ENCODE measurements at places on chromosomes 1 and 21. TPM values are rescaled to one million over a fixed set of nuclear protein-coding genes. Genes with fewer than 3 reads are reported as not detected.
A peak's percentile ranks its signal among the peaks of the same experiment; 100 is the strongest.

- no peak overlapping the region for H3K4me3 ChIP-seq
- H3K27me3 ChIP-seq, result no peaks in the 10 kb centered on the region
Observed at GRCh38 chr1:119873135-119874015, 22.9 kb downstream of the ADAM30 start.

Gene HSD3B2
- total RNA-seq, result 6.7 TPM

- H3K27ac ChIP-seq, result peak overlapping the region; percentile 73
- peaks cover 4% of the 10 kb centered on the region for H3K4me1 ChIP-seq
- H3K27me3 ChIP-seq, result no peaks in the 10 kb centered on the region
- H3K36me3 ChIP-seq, result no peaks in the 10 kb centered on the region
- peak overlapping the region; percentile 70 for H3K4me3 ChIP-seq
Observed at GRCh38 chr1:173823781-173824314, 625 bp upstream of the DARS2 start.

Gene LMX1A
- not detected for total RNA-seq

Gene RGS13
- total RNA-seq, result not detected

Gene FOXE3
- total RNA-seq, result not detected

Gene KIF17
- 36.9 TPM for total RNA-seq

- H3K27ac ChIP-seq, result no peak overlapping the region
- no peaks in the 10 kb centered on the region for H3K27me3 ChIP-seq
- H3K4me3 ChIP-seq, result no peak overlapping the region
- no peak for DNase-seq
Observed at GRCh38 chr1:59570524-59570923, 244.2 kb upstream of the HOOK1 start.

All from adrenal gland (tissue), 19 donors.